Natural killer cell treated with Interleukin-12 subunit alpha and Interleukin-12 subunit beta and Interleukin-15 and Interleukin-18, amount 100 ng/mL, for 72 hours (primary cell): ENCODE measurements at places on chromosomes 5 and 9. TPM values are rescaled to one million over a fixed set of nuclear protein-coding genes. Genes with fewer than 3 reads are reported as not detected.

The NEUROG1 gene
- not detected for total RNA-seq

The AIF1L gene
- total RNA-seq: not detected

The PRDM9 gene
- not detected for total RNA-seq

The OR4F3 gene
- not detected for total RNA-seq

The AQP7 gene
- not detected for total RNA-seq

The PRRT1B gene
- not detected for total RNA-seq

The INSL4 gene
- total RNA-seq: not detected

The CDC20B gene
- 0.31 TPM for total RNA-seq

The SEMA4D gene
- 169 TPM for total RNA-seq

The IRX2 gene
- not detected for total RNA-seq

The CCNI2 gene
- 3.9 TPM for total RNA-seq

The TRIM36 gene
- total RNA-seq: 0.33 TPM

The IL5 gene
- 7.2 TPM for total RNA-seq

The CYFIP2 gene
- total RNA-seq: 282 TPM

- DNase-seq: no peak
- H3K4me1 ChIP-seq: no peaks in the 10 kb centered on the region
- no peaks in the 10 kb centered on the region for H3K27me3 ChIP-seq
- no peak overlapping the region for H3K4me3 ChIP-seq
- no peak overlapping the region for H3K27ac ChIP-seq
These were observed 1087.7 kb downstream of the CDH12 start for GRCh38 chr5:21765406-21765805.

DNA sequence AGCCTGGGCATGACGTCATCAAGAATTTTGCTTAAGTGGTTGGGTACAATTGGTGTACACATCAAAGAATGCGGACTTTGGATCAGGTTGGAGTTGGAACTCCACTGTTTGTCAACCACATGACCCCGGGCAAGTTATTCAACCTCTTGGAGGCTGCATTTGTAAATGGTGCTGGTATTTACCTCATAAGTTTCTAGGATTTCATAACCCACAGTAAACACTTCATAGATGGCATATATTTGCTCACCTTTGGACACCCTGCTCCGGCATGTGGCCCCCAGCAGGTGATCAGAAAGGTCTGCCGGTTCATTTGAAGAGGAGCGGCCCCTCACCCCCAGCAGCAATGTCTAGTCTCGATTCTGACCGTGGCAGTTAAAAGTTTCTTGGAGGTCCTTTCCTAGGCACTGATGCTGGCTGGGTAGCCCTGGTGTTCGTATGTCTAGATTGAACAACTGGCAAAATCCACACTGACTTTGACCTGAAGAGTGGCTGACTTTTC, 60.6 kb downstream of the IL6ST start:
- no peak overlapping the region for H3K4me3 ChIP-seq
- H3K27me3 ChIP-seq: no peaks in the 10 kb centered on the region
- no peak for DNase-seq
- no peak overlapping the region for H3K27ac ChIP-seq
- no peaks in the 10 kb centered on the region for H3K36me3 ChIP-seq

GRCh38 chr9:21265421-21266189, 25.8 kb upstream of the IFNA14 start:
- H3K36me3 ChIP-seq: no peaks in the 10 kb centered on the region
- no peak for DNase-seq
- peaks cover 17% of the 10 kb centered on the region for H3K27me3 ChIP-seq
- H3K27ac ChIP-seq: no peak overlapping the region

DNA sequence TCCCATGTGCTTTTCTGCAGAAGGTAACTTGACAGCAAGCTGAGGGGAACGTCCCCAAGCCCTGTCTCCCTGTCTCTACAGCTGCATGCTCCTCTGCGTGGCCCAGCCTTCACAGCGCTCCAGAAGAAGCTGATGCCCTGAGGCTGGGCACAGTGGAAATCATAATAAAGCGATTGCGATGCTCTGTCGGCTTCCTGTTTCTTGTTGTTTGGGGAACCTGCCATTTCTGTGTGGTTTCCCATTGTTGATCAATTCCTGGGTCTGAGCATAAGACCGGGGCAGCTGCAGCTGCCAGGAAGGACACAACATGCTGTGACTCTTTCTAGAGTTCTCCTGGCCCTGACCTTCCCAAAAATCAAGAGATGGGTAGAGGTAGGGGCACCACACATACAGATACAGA, 7.2 kb upstream of the DNAJB5 start:
- H3K36me3 ChIP-seq: no peaks in the 10 kb centered on the region
- H3K27ac ChIP-seq: no peak overlapping the region
- H3K4me1 ChIP-seq: peaks cover 12% of the 10 kb centered on the region
- DNase-seq: no peak
- H3K27me3 ChIP-seq: no peaks in the 10 kb centered on the region
- H3K4me3 ChIP-seq: no peak overlapping the region

- DNase-seq: no peak
- no peak overlapping the region for H3K27ac ChIP-seq
- peaks cover 10% of the 10 kb centered on the region for H3K4me1 ChIP-seq
- no peak overlapping the region for H3K4me3 ChIP-seq
- H3K36me3 ChIP-seq: peaks cover 6% of the 10 kb centered on the region
These were observed 11.8 kb downstream of the RBM18 start for GRCh38 chr9:122252796-122253195.

GRCh38 chr5:160039810-160040470, 31.0 kb downstream of the TTC1 start:
- no peak overlapping the region for H3K4me3 ChIP-seq
- peaks cover 22% of the 10 kb centered on the region for H3K36me3 ChIP-seq
- no peak overlapping the region for H3K27ac ChIP-seq
- no peaks in the 10 kb centered on the region for H3K27me3 ChIP-seq
- no peaks in the 10 kb centered on the region for H3K4me1 ChIP-seq
- DNase-seq: no peak

DNA sequence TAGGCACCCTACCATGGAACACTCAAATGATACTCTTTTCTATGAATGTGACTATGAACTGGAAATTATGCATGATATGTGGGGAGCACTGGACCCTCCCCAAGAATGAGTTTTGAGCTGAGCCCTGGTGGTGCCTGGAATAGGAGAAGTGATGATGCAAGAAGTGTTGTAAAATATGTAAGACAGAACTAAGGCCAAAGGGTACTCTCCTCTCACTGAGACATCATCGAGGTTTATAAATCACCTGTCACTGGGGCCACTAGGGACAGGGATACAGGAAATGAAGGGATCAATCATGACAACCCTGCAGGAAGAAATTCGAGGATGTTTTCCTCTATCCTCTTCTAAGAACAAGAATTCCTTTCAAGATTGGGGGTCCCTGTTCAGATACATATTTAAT, 45.4 kb downstream of the PCSK1 start:
- no peaks in the 10 kb centered on the region for H3K36me3 ChIP-seq
- no peaks in the 10 kb centered on the region for H3K4me1 ChIP-seq
- peaks cover 28% of the 10 kb centered on the region for H3K27me3 ChIP-seq
- no peak for DNase-seq

DNA sequence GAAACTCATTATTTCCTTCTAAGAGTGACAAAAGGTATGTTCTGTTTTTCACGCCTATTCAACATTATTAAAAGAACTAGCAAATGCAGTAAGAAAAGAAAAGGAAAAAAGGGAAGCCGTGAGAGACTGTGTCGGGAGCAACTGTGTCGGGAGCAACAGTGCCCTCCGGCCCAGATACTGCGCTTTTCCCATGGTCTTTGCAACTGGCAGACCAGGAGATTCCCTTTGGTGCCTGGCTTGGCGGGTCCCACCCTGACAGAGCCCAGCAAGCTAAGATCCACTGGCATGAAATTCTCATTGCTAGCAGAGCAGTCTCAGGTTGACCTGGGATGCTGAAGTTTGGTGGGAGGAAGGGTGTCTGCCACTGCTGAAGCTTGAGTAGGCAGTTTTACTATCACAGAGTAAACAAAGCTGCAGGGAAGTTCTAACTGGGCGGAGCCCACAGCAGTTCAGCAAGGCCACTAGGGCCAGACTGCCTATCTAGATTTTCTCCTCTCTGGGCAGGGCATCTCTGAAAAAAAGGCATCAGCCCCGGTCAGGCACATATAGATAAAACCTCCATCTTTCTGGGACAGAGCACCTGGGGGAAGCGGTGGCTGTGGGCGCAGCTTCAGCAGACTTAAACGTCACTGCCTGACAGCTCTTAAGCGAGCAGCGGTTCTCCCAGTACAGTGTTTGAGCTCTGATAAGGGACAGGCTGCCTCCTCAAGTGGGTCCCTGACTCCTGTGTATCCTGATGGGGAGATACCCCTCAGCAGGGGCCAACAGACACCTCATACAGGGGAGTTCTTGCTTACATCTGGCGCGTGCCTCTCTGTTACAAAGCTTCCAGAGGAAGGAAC, 1237.4 kb upstream of the CDH18 start:
- no peak for DNase-seq
- H3K4me3 ChIP-seq: no peak overlapping the region

GRCh38 chr5:136007271-136007670, 21.5 kb upstream of the TGFBI start:
- peaks cover 10% of the 10 kb centered on the region for H3K4me1 ChIP-seq
- H3K27ac ChIP-seq: no peak overlapping the region
- H3K36me3 ChIP-seq: no peaks in the 10 kb centered on the region
- no peak overlapping the region for H3K4me3 ChIP-seq
- DNase-seq: no peak

- H3K36me3 ChIP-seq: no peaks in the 10 kb centered on the region
- H3K27me3 ChIP-seq: no peaks in the 10 kb centered on the region
- H3K4me1 ChIP-seq: peaks cover 20% of the 10 kb centered on the region
- no peak overlapping the region for H3K27ac ChIP-seq
These were observed 136.3 kb upstream of the SHB start for GRCh38 chr9:38205279-38205678.

- no peak overlapping the region for H3K4me3 ChIP-seq
- no peak overlapping the region for H3K27ac ChIP-seq
- peaks cover 9% of the 10 kb centered on the region for H3K4me1 ChIP-seq
- H3K36me3 ChIP-seq: no peaks in the 10 kb centered on the region
These were observed 21.3 kb downstream of the DTWD2 start for GRCh38 chr5:118967059-118967508.

DNA sequence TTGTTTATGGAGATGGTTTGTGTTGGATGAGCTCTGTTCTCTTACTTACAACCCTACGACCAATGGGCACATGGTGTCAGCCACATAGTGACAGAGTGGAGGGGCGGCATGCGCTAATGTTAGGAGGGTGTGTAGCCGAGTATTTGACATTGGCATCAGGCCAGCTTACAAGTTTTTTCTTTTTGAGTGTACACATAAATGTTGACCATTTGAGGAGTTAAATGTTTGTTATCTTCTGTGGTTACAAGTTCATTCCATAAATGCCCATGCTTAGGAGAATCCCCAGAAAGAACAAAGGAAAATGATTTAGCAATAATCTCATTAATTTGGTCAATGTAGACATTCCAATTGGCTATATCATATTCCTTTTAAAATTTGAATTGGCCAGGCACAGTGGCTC, 180.1 kb upstream of the ELL2 start:
- H3K36me3 ChIP-seq: no peaks in the 10 kb centered on the region
- H3K4me1 ChIP-seq: peaks cover 2% of the 10 kb centered on the region
- H3K27me3 ChIP-seq: peaks cover 16% of the 10 kb centered on the region
- no peak overlapping the region for H3K4me3 ChIP-seq

GRCh38 chr9:114960276-114960675, 29.9 kb upstream of the TNFSF8 start:
- peaks cover 30% of the 10 kb centered on the region for H3K4me1 ChIP-seq
- H3K36me3 ChIP-seq: peaks cover 54% of the 10 kb centered on the region

GRCh38 chr5:125476901-125477585, 730.6 kb upstream of the ZNF608 start:
- no peak overlapping the region for H3K27ac ChIP-seq
- H3K4me3 ChIP-seq: no peak overlapping the region
- no peaks in the 10 kb centered on the region for H3K4me1 ChIP-seq
- DNase-seq: no peak
- no peaks in the 10 kb centered on the region for H3K36me3 ChIP-seq

DNA sequence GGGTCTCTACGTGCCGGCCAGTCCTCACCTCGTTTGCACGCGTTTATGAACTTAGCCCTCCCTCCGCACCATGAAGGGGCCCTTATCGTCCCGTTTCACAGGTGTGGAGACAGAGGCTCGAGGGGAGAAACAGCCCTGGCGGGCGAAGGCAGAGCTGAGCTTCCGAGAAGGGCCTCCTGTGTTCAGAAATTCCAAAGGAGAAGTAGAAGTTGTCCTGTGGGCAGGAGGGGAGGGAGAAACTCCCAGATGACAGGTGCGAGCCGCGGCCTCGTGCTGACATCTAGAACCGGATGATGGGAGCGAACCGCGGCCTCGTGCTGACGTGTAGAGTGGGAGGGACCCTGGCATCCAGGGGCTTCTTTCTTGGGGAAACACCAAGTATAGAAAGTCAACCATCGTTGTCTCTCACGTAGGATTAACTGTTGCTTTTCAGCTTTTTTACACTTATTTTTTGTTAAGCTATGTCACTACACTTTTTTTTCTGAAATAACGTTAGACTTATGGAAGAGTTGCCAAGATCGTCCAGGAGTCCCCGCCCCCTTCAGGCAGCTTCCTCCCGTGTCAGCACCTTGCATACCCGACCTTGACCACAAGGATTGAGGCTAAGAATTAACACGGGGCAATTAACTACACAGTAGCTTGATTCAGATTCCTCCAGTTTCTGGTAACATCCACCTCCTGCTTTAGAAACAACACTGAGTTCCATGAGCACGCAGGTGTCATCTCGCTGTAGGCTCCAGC, 42.8 kb upstream of the NKD2 start:
- no peaks in the 10 kb centered on the region for H3K36me3 ChIP-seq
- DNase-seq: no peak
- no peak overlapping the region for H3K27ac ChIP-seq
- no peak overlapping the region for H3K4me3 ChIP-seq
- peaks cover 36% of the 10 kb centered on the region for H3K27me3 ChIP-seq

GRCh38 chr5:114377946-114378345, 16.1 kb downstream of the KCNN2 start:
- H3K4me3 ChIP-seq: no peak overlapping the region
- H3K27me3 ChIP-seq: no peaks in the 10 kb centered on the region
- no peaks in the 10 kb centered on the region for H3K4me1 ChIP-seq
- H3K27ac ChIP-seq: no peak overlapping the region
- DNase-seq: no peak
- no peaks in the 10 kb centered on the region for H3K36me3 ChIP-seq

GRCh38 chr5:172245046-172245445, 38.5 kb downstream of the UBTD2 start:
- H3K4me3 ChIP-seq: no peak overlapping the region
- H3K4me1 ChIP-seq: peaks cover 11% of the 10 kb centered on the region
- no peak overlapping the region for H3K27ac ChIP-seq
- H3K36me3 ChIP-seq: no peaks in the 10 kb centered on the region
- H3K27me3 ChIP-seq: no peaks in the 10 kb centered on the region
- no peak for DNase-seq

DNA sequence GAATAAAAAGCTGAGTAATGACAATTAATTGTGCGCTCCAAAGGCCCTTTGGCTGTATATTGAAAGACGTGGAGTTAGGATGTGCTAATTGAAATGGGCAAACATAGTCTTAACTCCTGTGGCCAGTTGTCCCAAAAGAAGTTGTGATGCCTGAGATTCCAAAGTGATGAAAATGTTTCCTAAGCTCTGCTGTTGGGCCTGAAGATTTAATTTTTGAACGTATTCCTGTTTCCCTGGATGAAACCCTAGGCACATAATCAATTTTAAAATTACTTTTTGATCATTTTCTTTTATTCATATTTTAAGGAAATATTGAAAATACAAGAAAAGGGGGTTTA, 87.9 kb downstream of the PRDM6 start:
- H3K36me3 ChIP-seq: no peaks in the 10 kb centered on the region
- no peak for DNase-seq
- H3K27me3 ChIP-seq: no peaks in the 10 kb centered on the region
- no peak overlapping the region for H3K27ac ChIP-seq
- no peak overlapping the region for H3K4me3 ChIP-seq
- H3K4me1 ChIP-seq: no peaks in the 10 kb centered on the region

- H3K4me1 ChIP-seq: no peaks in the 10 kb centered on the region
- no peak overlapping the region for H3K4me3 ChIP-seq
- H3K27ac ChIP-seq: no peak overlapping the region
- no peak for DNase-seq
- H3K36me3 ChIP-seq: no peaks in the 10 kb centered on the region
These were observed 542.4 kb downstream of the RAB3C start for GRCh38 chr5:59125011-59125961.
